ENCODE measurements at places on chromosomes 16 and 17.

- DNase-seq, result peak; percentile 96
These were observed 165.7 kb downstream of the CMIP start for GRCh38 chr16:81610144-81610842.

GRCh38 chr16:77406680-77407079, 28.2 kb downstream of the ADAMTS18 start:
- DNase-seq, result no peak

DNA sequence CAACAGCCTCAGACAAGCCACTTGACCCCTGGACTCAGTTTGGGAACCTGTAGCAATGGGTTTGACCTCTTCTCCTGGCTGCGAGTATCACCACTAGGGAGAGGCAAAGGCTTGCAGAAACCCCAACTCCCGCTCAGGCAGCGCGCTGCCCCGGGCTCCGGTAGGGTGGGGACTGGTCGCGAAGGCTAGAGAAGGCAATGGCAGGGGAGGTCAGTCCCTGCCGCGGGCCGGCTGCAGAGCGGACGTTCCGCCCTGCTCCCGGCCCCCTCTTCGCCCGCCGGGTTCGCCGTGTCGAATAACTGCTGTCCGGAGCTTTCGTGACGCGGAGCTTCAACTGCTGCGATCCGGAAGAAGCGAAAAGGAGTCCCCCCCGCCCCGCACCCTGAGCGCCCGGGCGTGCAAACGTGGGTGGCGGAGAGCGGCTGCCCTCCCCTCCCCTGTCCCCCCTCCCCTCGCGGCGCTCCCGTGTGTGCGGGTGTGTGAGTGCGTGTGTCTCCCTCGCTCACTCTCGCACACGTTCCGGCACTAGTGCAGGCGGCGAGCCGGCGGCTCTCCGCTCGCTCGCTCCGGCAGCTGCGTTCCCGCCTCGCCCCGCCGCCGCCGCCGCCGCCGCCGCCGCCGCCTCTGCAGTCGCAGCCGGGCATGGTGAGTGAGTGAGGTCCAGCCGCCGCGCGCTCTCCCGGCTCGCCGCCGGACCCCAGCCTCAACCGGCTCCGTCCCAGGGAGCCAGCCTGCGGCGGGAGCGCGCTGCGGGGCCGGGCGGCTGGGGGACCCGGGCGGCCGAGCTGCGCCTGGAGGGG, 772 bp upstream of the SHISA6 start:
- DNase-seq, result no peak

DNA sequence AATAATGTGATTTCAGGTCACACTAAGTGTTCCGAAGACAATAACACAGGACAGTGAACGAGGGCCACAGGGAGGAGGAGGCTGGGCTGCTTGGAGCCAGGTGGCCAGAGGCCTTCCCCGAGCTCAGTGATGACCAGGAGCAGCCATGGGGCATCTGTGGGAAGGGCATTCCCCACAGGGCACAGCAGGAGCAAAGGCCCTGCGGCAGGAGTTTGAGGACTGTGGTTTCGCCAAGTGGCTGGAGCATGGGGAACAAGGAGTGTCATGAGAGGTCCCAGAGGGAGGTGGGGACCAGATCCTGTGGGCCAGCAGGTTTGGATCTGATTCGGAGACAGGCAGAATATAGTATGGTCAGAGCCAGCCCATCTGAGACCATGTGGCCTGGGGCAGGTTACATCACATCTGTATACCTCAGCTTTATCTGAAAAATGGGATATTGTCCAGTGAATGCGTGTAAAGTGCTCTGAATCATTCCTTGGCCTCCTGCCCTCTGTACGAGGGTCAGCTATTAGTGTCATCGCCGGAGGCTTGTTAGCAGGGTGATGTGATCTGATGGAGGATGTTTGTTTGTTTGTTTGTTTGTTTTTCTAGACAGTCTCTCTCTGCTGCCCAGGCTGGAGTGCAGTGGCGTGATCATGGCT, 176.8 kb downstream of the KATNIP start:
- DNase-seq, result peak; percentile 34

GRCh38 chr17:77345260-77345910, 204.6 kb downstream of the SEC14L1 start:
- DNase-seq, result no peak

DNA sequence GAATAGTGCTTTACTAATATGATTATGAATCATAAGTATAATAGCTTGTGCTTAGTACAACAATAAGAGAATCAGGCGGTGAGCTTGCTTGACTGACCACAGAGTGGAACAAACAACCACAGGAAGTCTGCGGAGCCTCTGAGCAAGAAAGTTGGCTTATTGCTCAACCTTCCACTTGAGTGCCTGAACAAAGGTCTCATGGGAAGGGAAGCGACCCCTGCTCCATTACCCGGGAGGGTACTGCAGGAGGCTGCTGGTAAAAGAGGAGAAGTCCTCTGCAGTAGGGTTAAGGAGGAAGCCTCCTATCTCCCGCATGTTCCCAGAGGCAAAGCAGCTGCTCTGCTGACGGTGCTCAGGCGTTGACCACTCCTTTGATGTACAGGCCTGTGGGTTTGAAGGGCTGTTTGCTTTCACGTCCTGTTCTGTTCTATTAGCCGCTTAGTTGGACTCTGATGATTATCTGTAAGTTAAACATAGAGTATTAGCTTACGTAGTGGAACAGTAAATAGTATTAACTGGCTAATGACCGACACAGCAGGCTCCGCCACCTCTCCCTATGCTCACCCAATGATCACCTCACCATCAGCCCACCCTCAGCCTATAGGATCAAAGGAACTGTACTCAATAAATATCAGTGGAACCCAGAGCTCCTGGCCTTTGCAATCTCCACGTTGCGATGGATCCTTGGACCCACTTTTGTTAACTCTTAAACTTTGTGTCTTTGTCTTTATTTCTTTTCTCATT, 17.5 kb downstream of the ALOX15B start:
- peak; percentile 79 for DNase-seq

DNA sequence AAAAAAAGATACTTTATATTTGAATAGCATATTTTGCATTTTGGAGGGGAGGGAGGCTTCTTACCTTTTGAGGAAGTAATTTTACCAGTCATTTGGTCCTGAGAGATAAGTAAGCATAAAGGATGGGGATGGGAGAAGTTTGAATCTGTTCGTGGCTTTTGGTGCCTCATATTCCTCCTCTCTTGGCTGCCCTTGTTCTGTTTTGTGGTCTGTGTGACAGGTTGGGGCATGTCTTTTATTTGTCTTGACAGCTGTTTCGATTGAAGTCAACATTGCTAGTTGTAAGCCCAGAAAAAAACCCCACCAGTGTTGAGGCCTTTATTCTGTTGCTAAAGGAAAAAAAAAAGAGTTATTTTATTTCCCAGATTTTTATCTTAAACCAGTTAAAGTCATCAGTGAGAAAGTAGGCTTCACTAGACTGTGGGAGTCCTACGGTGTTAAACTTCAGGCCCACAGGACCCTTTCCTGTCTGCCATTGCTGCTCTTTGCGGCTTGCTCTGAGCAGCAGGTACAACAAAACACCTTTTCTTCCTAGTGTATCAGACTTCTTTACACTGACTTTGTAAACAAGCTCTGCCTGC, 11.4 kb downstream of the SLC7A6 start:
- no peak for DNase-seq

GRCh38 chr17:14616528-14616927, 315.6 kb downstream of the HS3ST3B1 start:
- DNase-seq, result no peak
